MCF 10A (cell line): ENCODE measurements at places on chromosomes 7 and 10.

GRCh38 chr10:79258894-79259293 lies 88.4 kb upstream of the PPIF start:
- peaks cover 6% of the 10 kb centered on the region for H3K36me3 ChIP-seq
- H3K4me3 ChIP-seq: no peak overlapping the region
- no peak overlapping the region for H3K27ac ChIP-seq
- DNase-seq: no peak

DNA sequence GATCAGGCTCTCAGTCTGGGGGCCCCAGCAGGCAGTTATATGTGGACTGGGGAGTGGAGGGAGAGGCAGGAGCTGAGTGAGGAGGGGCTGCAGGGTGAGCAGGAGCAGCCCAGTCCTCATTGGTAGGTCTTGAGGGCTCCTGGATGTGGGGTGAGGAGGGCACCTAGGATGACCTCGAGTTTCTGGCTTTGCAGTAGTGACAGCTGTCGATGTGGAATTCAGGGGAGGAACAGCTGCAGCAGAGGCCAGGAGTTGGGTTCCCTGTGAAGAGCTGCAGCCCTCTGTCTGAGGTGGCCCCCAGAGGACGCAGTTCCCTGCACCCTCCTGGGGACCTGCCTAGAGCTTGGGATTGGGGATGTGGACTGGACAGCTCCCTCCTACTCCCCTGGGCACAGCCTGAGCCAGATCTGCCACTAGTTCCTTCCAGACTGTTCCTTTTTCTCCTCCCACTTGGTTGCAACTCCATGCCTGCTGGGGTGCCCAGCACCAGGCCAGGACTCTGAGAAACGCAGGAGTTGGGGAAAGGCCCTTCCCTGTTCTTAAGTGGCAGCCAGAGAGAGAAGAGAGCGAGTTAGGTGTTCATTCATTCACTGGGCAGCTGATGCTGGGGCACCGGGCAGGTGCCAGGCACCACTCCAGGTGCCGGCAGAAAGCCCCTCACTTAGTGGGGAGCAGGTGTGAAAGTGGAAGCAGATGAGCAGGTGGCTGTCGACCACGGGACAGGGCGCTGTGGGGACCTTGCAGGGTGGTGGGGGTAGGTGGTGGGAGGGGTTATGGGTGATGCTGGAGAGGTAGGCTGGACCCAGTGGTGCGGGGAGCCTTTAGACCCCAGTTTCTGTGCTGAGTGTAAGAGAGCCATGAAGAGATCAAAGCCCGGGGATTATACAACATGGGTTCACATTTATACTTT lies 57.9 kb downstream of the PRF1 start:
- H3K27me3 ChIP-seq: peaks cover 10% of the 10 kb centered on the region
- no peak overlapping the region for H3K4me3 ChIP-seq
- no peaks in the 10 kb centered on the region for H3K4me1 ChIP-seq
- DNase-seq: no peak

DNA sequence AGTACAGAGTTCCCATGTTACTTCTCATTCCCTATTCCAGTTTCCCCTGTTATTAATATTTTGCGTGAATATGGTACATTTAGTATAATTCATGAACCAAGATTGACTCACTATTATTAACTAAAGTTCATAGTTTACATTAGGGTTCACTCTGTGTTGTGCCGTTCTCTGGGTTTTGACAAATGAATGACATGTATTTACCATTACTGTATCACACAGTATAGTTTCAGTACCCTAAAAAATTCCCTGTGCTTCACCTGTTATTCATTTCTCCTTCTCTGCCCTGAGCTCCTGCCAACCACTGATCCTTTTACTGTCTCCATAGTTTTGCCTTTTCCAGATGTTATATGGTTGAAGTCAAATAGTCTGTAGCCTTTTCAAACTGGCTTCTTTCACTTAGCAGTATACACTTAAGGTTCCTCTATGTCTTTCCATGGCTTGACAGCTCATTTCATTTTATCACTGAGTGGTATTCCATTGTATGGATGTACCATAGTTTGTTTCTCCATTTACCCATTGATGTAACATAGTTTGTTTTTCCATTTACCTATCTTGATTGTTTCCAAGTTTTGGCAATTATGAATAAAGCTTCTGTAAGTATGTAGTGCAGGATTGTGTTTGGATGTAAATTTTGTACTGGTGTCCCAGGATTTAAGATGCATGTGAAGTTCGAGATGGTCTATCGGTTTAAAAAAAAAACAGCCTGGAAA lies 58.8 kb downstream of the CDK14 start:
- no peak for DNase-seq
- H3K27ac ChIP-seq: no peak overlapping the region
- H3K4me3 ChIP-seq: no peak overlapping the region
- no peaks in the 10 kb centered on the region for H3K36me3 ChIP-seq
- H3K4me1 ChIP-seq: no peaks in the 10 kb centered on the region

DNA sequence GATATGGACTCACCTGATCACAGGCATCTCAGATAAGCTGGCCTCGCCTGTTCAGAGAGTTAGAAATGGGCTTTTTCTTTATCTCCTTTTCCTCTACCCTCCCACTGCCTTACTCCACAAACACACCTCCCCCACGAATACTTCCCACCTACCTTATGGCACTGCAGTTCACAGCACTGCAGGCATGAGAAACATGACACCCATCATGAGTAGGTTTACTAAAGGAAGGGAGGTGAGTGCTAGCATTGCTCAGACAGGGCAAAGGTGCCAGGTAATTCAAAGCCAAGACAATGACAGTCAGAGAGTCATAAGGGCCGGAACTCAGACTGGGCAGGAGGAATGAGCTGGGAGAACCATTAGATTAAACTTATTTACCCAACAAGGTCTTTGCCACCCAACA lies 220.6 kb downstream of the FAM107B start:
- peak; percentile 67 for DNase-seq
- H3K36me3 ChIP-seq: peaks cover 11% of the 10 kb centered on the region
- H3K4me3 ChIP-seq: no peak overlapping the region
- peak overlapping the region; percentile 57 for H3K27ac ChIP-seq

DNA sequence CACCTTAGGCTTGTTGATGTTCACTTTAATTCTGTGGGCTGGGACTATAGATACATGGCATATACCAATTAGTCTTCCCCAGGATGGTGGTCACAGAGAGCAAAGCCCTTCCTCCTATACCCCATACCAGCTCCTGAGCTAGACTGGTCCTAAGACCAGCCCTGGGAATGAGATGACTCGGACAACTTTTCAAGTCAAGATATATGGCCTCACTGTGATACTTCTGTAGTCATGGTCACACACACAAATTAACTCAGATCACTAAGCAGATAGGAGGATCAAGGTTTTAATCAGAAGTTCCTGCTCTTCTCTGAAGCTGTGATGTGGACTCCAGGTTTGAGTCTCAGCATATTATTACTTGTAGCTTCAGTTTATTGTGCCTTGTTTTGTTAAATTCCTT lies 53.1 kb downstream of the SLK start:
- no peak overlapping the region for H3K27ac ChIP-seq
- no peaks in the 10 kb centered on the region for H3K4me1 ChIP-seq
- no peak for DNase-seq
- H3K4me3 ChIP-seq: no peak overlapping the region
- peaks cover 85% of the 10 kb centered on the region for H3K36me3 ChIP-seq
- no peaks in the 10 kb centered on the region for H3K27me3 ChIP-seq

- H3K4me3 ChIP-seq: no peak overlapping the region
- no peaks in the 10 kb centered on the region for H3K4me1 ChIP-seq
These were observed 790.7 kb upstream of the COBL start for GRCh38 chr7:52107355-52107754.

DNA sequence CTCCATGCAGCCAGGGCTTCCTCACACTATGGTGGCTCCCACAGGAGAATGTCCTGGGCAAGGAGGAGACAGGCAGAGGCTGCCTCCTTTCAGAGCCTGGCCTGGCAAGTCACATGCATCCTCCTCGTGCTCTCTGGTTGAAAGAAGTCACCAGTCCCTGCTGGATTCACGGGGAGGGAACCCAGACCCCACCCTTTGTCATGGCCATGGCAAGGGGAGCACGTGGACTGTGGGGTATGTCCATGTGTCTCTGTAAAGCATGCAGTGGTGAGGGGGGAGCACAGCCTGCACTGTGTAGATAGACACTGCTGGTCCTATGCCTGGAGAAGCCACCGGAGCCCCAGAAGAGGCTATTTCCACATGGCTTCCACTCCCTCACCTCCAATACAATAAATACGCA lies 225.0 kb downstream of the TCERG1L start:
- DNase-seq: no peak
- H3K27ac ChIP-seq: no peak overlapping the region
- no peak overlapping the region for H3K4me3 ChIP-seq
- H3K27me3 ChIP-seq: peaks cover 11% of the 10 kb centered on the region

DNA sequence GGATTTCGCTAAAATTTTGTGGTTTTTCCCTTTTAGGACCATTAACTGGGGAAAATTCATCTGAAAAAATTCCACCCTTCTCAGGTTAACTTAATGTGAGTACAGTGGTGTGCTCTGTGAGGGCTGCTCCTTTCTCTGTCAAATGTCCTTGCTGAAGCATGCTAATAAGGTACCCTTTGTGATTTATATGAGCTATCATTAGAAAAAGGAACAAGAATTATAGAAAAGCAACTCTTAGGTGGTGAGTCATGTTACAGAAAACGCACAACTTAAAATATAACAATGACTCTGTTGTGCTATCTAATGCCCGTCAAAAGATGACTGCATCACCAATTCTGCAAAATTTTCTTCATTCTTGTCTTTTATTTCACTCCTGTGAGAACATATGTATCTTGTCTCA lies 162.0 kb upstream of the MAGI2 start:
- H3K36me3 ChIP-seq: no peaks in the 10 kb centered on the region
- no peak overlapping the region for H3K4me3 ChIP-seq
- H3K27ac ChIP-seq: no peak overlapping the region

DNA sequence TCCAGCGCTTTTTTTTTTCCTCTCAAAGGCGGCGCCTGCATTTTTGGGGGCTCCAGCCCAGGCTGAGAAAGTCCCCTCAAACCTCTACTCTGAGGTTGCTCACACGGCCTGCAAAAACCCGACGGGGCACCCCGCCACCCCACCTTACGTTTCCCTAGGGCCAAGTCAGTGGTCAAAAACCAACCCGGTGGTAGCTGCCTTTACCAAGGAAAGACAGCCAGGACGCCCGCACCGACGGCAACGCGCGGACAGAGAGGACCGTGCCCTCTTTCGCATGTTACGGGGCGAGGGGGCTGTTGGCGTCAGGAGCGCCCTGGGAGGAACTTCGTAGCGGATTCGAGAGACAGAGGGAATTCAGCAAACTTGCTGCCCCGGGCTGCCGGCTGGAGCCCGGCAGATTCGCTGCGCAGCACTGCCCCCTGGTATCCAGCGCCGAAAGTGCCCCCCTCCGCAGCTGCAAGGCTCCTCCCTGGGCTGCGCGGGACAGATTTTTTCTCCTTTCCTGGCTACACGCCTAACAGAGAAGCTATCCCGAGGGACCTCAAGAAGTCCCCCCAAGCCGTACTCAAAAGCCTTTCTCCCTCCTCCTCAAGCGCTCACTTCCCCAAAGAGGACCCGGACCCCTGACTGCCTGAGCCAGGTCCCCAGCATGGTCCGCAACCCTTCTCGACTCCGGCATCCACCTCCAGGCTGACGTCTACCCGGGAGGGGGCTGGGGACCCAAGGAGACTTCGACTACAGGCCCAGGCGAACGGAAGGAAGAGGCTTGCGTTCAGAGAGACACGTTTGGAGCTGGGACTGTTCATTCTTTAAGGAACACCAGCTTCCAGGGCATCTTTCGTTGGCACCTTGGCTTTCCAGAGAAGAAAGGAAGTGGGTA lies 27.7 kb upstream of the VAX1 start:
- no peak for DNase-seq
- H3K36me3 ChIP-seq: no peaks in the 10 kb centered on the region
- H3K4me3 ChIP-seq: no peak overlapping the region

DNA sequence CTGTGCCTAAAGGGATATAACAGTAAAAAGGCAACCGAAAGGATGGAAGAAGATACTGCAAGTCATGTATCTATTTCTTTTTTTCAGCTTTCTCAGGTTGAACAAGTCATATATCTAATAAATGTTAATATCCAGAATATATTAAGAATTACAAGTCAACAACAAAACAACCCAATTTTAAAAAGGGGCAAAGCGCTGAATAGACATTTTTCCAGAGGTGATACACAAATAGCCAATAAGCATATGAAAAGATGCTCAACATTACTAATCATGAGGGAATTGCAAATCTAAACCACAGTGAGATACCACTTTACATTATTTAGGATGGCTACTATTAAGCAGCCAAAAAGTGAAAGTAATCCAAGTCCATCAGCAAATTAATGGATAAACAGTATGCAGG lies 23.0 kb downstream of the DBF4 start:
- no peak for DNase-seq
- H3K27ac ChIP-seq: no peak overlapping the region
- H3K4me1 ChIP-seq: peaks cover 5% of the 10 kb centered on the region
- H3K4me3 ChIP-seq: no peak overlapping the region
- no peaks in the 10 kb centered on the region for H3K27me3 ChIP-seq

DNA sequence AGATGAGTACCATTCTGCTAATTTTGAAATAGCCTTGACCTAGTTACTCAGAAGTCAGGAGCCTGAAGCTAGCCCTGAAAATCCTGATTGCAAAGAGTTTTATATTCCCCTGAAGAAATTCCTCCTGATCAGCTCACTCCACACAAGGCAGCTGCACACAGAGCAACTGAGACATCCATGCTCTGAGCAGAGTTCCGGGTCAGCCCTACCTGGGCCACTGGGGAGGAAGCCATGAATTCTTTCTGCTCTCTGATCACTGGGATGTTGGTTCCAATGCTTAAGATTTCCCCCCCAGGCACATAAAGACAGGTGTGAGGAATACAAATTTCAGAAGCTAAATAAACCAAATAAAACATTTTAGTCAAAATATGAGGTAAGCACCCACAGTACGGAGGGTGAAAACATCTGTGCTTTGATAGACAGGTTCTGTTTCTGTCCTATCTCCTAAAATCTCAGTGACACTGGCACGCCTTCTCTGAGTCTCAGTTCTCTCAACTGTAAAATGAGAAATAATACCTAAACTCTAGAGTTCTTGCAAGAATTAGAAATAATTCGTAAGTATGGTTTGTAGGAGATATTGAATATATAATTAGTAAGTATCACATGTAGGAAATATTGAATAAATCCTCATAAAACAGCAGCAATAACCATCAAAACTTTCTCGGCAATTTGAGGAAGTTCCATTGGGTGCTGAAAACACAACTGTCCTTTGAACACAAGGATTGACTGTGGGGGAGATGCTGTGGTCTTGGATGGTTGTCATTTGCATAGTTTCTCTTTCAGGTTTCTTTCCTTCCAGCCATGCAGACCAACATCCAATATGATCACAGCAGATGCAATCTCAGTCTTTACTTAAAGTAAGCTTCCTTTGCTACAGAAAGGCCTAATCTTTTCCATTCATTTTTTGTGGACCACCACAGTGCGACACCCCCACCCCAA lies 133.0 kb upstream of the TNS3 start:
- no peak overlapping the region for H3K4me3 ChIP-seq
- no peak for DNase-seq
- H3K36me3 ChIP-seq: no peaks in the 10 kb centered on the region
- H3K27me3 ChIP-seq: no peaks in the 10 kb centered on the region
- H3K4me1 ChIP-seq: no peaks in the 10 kb centered on the region
- H3K27ac ChIP-seq: no peak overlapping the region

DNA sequence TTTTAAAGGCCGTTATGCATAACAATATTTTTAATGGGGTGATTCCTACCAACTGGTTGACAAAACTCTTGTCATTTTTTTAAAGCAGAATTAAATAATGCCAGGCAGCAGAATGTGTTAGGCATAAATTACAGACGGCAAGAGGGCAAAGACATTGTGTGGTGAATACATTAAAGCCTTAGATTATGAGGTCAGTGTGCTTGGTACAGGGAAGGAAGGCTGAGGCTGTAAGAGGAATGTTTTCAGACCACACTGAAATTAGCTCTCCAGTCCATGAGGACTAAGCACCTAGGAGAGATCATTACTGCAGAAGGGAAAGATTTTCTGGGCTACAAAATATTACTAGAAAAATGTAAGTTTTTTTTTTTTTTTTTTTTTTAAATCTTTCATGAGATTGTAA lies 312.8 kb upstream of the PRKCQ start:
- H3K4me1 ChIP-seq: no peaks in the 10 kb centered on the region
- H3K27me3 ChIP-seq: no peaks in the 10 kb centered on the region
- H3K27ac ChIP-seq: no peak overlapping the region
- no peak overlapping the region for H3K4me3 ChIP-seq
